ENCODE measurements at places on chromosomes 1 and 21.

DNA sequence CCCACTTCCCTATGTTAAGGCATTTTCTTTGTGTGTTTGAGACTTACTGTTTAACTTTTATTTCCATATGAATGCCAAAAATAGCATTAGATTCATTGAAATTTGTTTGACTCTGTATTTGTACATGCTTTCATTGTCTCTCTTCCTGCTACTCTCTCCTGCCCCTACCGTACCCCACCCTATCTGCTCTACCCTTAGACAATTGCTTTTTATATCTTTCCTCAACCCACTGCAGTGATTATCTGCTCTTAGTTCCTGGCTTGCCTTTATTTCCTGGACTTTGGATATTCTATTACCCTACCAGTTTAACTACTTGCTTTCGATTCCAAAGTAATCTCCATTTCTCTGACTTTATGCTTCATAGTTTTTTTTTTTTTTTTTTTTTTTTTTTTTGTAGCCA lies 10.5 kb downstream of the RAVER2 start:
- DNase-seq, result no peak

DNA sequence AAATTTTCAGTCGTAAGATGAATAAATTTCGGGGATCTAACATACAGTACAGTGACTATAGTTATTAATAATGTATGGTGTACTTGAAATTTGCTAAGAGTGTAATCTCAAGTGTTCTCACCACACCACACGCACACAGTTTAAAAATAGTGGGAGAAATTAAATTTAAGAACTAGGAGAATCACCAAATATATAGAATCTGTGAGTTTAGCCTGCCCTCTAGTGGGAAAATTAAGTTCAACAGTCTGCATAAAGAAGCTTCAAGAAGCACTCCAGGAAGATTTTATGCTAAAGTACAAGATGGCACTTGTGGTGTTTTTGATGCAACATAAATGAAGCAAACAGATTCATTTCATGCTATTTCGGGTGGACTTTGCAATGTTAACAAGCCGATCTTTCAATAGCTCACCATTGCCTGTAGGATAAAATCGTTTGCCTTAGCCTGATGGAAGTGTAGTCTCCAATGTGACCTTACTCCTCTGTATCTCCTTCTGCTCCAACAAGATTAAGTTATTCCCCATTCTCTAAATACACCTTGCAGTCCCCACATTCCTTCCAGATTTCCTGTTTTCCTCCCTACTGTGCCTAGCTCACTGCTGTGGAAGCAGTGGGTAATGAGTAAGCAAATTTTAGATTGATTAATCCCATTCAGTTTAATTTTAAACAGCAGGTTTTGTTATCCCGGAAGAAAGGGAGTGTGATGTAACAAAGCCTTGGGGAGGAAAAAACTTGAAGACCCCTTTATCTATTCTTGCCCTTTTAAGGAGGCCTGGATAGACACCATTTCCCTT lies 8.7 kb upstream of the PIK3C2B start:
- DNase-seq, result no peak

- no peak for DNase-seq
Measured at GRCh38 chr1:15719381-15720120, 16.5 kb upstream of the SLC25A34 start.

DNA sequence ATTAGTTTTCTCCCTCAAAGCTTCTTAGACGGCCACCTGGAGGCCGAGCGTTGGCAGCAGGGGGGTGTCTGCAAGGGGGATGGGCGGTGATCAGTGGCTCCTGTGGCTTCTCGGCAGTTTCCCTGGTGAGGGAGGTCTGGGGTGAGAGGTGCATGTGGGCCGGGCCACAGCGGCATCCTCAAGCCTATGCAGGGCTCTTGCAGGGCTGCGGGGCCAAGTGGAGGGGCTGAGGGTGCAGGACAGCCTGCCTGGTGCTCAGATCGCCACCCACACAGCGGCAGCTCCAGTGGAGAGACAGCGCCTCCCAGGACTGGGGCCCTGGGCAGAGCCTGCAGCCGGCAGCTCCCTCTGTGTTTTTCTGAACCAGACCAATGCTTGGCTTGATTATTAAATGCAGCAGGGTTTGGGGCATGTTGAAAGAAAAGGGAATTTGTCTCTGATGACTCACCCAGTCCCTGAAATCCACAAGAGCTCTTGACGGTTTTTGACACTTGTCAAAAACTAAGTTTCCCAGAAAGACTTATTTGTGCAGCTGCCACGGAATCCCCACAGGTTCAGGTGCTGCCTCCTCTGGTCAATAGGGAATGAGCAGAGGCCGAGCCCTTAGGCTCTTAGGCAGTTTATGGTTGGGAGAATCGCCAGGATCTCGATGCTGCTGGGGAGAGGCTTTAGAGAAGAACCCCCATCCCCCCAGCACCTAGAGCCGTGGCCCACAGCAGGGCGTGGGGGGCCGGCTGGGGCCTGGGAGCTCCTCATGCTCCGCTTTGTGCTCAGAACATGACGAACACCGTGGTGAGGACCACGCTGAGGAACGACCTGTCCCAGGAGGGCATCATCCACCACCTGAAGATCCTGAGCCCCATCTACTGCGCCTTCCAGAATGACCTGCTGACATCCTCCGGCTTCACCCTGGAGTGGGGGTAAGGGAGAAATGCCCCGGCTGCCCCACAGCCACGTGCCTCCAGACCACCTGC lies 54.7 kb downstream of the UMODL1 start:
- no peak for DNase-seq

DNA sequence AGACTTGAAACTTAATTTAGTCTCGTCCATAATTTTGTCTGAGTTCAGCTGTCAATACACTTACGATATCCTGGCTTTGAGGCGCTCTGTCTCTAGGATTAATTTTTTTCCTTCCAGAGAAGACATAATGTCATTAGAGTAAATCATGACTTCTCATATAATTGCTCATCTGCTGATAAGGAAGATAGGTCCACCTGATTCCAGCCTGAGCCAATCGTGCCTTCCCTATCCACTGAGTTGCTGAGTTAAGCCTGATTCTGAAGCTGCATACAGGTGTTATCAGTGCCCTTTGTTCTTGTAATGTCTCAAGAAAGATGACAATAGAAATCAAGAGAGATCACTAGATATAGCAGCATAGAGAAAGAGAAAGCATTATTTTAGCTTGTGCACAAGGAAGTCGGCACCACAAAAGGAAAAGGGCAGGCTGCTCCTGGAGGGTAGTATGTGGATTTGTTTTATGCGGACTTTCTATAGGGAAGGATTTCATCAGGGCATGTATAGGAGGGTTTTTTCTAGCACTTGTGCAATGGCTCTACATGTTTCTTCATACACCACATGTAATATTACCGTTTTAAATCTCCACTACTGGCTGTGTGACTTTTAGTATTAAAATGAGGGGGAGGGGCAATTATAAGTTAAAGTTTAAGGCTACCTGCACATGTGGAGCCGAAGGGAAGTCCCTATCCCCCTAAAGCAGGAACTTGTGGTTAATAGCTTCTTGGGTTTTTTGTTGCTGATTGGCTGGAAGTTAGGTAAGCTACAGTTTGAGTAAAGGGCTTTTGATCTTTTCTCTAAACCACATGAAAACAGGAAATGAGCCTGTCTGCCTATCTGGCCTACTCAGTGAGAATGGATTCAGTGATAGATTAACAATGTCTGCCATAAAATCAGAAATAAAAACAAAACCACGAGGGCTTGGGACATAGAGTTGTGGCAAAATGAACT lies 133.4 kb downstream of the PLPPR5 start:
- DNase-seq, result no peak

DNA sequence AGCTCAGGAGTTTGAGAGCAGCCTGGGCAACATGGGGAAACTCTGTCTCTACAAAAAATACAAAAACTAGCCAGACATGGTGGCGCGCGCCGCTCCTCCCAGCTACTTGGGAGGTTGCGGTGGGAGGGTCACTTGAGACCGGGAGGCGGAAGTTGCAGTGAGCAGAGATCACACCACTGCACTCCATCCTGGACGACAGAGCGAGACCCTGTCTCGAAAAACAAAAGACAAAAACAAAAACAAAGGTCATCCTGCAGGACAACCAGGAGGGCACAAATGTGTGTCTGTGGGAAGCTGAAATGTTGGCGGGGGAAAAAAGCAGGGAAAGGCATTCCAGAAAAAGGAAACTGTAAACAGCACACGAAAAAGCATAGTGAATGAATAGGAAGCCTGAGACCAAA lies 104.1 kb upstream of the HNRNPU start:
- no peak for DNase-seq

- no peak for DNase-seq
Measured at GRCh38 chr1:28921286-28921869, 7.0 kb downstream of the EPB41 start.

DNA sequence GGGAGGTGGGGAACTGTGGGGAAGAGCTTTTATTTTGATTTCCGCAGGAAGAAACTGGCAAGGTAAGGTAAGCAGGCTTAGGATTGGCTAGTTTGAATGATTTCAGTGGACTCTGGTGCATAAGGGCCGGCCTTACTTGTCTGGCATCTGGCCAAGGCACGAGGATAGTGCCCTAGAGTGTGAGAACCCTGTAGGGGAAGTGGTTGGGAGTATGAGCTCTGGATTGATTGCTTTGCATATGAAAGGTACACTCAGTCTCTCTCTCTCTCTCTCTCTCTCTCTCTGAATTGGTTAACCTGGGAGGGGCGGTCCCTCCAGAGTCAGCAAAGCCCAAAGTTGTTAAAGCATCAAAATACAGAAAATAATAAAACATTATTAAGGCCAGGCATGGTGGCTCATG lies 463.0 kb downstream of the SIPA1L2 start:
- no peak for DNase-seq

- no peak for DNase-seq
Measured at GRCh38 chr1:180168786-180169639, 14.3 kb downstream of the QSOX1 start.

GRCh38 chr1:23387494-23387893 lies 17.9 kb upstream of the ZNF436 start:
- no peak for DNase-seq

DNA sequence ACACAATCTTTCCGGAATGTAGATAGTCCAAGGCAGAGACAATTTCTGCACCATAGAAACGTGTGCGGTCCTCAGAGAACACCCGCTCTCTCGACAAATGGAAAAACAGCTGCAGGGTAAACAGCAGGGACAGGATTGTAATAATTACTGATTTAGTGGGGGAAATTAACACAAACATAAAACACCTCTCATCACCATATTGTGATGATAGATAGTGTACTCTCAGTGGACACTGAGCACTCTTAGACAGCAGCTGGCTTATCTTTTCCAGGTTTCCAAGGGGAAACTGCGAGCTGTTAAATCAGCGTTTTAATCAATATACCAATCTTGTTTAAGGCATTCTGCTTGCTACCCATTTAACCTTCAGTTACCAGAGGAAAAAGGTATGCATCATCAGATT lies 277.1 kb downstream of the AKT3 start:
- no peak for DNase-seq

GRCh38 chr1:109241344-109241743 lies 8.0 kb upstream of the CELSR2 start:
- DNase-seq, result no peak

DNA sequence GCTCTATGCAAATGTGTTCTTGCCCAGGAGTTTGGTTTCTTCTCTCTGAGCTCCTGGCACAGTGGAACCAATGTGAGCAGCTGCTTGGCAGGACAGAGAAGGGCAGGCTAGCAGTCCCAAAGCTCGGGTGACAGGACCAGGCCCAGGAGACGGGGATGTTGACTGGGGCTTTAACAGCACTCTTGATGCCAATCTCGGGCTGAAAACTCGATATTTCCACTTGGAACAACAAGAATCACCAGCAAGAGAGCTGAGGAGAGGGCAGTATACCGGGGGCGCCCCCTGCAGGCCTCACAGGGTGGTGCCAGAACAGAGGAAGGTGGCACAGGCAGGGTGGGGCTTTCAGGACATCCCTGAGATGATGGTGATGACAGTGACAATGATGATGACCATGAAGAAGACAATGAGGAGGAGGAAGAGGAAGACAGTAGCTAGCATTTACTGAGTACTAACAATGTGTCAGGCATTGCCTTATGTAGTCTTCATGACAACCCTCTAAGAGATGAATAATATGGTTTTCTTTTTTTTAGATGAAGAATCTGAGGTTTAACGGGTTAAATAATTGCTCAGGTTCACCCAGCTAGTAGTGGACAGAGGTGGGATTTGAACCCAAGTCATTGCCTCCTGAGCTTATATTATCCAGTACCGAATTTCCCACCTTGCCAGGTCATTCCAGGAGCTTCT lies 2.7 kb upstream of the KCNJ9 start:
- DNase-seq, result no peak

DNA sequence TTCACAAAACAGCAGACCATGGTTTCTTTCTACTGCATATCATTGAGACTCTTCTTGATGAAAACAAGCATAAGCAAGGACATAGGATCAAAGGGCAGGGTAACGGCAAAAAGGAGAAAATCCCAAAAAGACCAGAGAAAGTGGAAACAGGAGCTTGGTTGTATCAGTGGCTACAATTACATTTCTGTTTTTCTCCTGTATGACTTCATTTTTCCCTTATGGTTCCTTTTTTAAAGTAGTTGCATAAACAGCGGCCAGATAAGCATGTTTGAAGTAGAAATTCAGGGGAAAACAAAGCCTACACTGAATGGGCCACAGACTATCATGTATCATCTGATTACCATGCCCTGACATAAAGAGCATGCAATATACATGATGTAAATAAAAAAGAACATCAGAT lies 4.6 kb downstream of the EGLN1 start:
- DNase-seq, result no peak

- DNase-seq, result no peak
Measured at GRCh38 chr1:232335261-232335660, 294.7 kb downstream of the SIPA1L2 start.

GRCh38 chr1:176499671-176500070 lies 36.7 kb downstream of the PAPPA2 start:
- DNase-seq, result no peak

DNA sequence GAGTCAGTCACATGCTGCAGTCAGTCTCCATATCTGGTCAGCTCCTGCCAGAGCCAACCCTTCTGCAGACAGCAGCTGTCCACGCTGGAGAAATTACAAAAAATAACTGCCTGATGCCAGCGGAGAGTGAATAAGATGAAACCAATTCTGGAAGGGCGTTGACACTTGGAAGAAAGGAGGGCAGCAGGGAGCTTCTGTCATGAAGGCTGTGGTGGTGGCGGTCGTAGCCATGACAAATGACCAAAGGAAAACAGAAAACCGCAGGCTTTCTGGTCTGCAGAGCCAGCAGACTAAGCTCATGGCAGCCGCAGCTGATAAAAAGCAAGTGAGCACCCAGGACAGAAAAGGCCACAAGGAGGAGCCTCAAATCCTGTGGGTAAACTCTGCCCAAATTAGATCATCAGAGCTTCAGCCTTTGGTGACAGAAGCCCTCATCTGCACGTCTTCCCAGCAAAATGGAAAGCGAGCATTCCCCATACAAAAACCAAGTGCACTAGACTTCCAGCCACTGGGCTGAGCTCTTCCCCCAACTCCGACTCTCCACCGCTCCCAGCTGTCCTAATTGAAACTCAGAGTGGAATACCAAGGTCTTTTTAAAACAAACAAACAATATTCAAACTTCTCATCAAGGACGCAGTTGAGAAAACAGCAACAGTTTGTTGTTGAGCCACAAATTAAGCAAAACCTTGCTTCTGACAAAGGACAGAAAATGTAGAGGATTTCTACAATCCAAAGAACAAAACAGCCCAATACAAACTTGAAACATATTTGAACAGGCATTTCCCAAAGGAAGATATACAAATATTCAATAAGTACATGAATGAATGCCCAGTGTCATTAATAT lies 28.7 kb downstream of the RSPH1 start:
- no peak for DNase-seq

All from cortex of kidney (tissue), 1 donor.